ENCODE measurements at places on chromosomes 5 and 9.
A peak's percentile ranks its signal among the peaks of the same experiment; 100 is the strongest.

GRCh38 chr5:123208668-123209501 is 119.8 kb downstream of the PRDM6 start:
- DNase-seq, result no peak

DNA sequence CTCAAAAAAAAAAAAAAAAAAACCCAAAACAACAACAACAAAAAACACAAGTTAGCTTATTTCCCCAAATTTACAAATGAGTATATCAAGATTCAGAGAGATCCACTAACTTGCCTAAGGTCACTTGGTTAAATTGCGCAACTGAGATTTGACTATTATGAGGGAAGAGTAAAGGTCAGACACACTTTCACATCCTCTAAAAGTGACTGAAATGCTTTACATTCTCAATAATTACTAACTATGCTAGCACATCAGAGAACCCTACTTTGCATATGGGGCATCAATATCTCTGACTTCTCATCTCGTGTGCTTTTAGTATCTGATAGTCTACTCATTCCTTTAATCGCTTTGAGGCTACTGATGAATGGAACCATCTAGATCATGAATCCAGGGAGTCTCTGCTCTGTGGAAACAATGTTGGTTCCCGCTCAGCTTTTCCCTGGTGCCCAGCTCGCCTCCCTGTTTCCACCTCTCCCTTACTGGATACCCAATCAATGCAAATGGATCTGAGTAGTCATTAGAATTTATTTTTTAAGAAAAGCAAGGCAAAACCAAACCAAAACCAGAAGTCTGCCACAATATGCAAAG is 182.1 kb upstream of the TRIM32 start:
- DNase-seq, result no peak

GRCh38 chr5:143413958-143414669 is 10.6 kb upstream of the NR3C1 start:
- no peak for DNase-seq

GRCh38 chr5:1288439-1289335 is 6.2 kb downstream of the TERT start:
- DNase-seq, result no peak

DNA sequence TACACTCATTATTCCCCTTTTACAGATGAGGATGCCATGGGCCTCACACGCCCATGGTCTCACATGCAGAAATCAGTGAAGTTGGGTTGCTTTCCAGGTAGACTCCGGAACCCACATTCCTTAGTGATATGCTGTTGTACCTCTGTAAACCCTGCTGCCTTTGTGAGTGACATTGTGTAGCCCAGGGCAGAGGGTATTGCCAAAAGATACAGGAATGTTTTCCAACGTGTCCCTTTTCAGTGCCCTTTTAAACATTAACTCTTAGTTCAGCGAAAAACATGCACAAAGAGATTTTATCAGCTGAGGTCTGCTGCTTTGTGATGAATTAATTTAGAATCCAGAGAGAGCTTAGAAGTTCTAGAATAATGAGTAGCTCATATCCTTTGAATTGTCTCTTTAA is 38.3 kb upstream of the TRMT10B start:
- DNase-seq, result no peak

- no peak for DNase-seq
Measured at GRCh38 chr5:5658226-5658625, 235.7 kb downstream of the ICE1 start.

DNA sequence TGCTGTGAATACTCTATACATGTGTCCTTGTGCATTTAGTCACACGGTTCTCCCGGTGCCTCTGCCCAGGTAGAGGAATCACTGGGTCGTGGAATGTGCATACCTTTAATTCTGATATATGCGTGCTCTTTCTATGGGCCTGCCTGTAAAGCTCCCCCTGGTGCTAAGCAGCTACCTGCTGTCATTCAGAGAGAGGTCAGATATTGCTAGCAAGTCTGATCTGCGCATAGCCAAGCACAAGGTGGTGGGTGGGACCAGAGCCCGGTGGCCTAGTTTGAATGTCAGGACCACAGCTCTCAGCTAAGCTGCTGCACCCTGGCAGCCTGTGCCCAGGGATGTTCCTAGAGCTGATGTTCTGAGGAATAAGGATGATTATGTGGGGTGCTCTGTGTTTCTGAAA is 33.4 kb downstream of the TJP2 start:
- DNase-seq, result no peak

DNA sequence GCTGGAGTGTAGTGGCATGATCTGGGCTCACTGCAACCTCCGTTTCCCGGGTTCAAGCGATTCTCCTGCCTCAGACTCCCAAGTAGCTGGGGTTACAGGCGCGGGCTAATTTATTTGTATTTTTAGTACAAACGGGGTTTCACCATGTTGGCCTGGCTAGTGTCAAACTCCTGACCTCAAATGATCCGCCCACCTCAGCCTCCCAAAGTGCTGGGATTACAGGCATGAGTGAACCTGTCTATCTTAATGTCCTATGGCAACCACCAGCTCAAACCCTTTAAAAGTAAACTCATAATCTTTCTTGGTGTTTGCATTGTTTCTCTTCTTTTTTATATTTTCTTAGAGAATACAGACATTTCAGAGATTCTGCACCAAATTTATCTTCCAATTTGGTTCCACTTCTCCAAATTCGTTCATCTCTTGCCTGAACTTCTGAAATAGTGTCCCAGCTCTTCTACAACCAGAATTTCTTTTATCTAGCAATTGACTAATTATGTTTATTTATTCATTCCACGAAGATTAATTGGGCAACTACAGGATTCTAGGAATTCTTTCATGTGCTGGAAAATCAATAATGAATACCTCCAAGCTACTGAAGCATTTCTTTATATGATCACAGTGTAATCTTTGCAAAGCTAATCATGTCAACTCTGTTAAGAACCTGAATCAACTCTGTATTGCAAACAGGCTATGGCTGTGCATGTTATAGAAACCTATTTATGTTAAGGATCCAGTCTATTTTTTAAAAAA is 60.0 kb upstream of the TYRP1 start:
- DNase-seq, result no peak

DNA sequence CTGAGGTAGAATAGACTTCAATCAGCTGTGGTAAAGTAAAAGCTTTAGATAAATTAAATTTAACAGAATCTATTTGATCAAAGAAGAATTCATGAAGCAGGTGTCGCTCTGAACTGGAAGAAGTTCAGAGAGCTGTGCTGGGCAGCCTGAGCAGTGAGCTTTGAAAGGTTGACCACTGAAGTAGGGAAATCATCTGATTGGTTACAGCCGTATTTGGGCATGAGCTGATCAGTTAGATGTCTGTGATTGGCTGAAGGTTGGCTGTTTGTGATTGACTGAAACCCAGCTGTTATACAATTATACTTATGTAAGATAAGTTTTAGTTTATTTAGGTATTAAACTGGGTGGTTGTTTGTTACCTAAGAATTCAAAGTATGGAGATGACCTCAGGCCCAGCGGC is 1174.6 kb downstream of the CDH9 start:
- DNase-seq, result no peak

DNA sequence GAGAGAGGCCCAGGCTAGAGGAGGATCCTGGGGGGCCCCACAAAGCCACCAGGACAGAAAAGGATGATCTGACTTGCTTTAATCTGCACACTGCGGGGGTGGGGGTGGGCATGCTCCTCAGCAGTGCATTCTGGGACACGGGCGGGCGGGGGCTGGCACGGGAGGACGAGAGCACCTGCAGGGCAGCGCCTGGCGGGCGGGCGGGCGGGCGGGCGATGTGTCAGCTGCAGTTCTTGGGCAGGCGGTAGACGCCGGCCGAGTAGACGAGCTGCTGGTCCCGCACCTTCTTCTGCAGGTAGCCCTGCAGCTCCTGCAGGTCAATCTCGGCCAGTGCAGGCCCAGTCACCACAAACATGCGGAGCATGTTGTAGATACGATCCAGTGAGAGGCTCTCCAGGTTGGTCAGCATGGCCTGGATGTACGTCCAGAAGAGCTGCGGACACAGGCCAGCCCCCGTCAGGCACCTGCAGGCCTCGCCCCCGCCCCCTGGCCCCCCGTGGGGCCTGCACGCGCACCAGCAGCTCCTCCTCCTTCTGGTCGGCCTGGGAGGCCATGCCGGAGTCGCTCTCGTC is 3.0 kb upstream of the TMEM210 start:
- no peak for DNase-seq

- no peak for DNase-seq
Measured at GRCh38 chr9:87283585-87283984, 214.1 kb upstream of the DAPK1 start.

- no peak for DNase-seq
Measured at GRCh38 chr5:151180291-151180690, 22.7 kb upstream of the ANXA6 start.

DNA sequence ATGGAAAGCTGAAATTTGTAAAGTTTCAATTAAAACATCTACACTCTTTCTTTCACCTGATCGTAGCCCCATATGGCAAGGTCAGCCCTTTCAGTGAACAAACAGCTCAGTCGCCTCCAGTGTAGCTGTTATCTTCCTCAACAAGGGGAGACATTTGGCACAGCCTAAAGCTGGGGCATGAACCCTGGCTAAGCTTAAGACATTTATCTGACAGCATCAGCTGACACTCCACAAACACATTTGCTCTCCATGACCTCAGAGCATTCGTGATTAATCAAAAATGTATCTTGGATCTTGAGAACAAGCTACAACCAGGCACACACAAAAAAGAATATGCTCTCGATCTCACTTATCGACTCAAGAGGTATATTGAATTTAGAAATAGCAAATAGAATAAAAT is 67.3 kb downstream of the POU5F2 start:
- DNase-seq, result peak; percentile 40

DNA sequence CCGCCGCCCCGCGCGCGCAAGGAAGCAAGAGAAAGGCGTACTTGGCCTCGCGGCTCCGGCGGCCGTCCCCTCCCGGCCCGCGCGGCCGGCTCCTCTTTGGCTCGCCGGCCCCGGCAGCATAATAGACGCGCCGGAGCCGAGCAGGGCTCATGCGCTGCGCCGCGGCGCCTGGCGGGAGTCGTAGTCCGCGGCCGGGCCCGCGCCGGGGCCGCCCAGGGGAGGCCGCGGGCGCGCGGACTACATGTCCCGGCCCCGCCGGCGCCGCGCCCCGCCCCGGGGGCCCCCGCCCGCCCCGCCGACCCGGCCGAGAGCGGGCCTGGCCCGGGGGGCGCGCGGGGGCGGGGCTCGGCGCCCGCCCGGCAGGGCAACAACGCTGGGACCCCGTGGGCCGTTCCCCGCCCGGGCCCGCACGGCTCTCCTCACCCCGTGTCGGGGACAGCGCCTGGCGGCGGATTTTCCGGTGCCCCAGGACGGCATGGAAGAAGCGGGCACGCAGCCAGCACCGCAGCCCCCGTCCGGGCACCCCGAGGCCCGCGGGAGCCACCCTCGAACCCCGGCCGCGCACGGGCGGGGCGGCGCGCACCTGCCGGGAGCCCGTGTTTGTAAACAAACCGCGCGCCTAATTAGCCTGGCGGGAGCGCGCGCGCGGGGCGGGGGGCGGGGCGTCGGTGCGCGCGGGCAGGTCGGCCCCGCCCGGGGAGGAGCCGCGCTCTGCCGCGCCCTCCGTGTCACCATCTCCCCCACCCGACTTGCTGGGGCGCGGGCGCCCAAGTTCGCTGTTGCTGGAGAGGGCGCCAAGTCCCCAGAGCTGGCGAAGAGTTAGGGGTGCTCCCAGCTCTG is at the start of gene BRD3:
Gene BRD3 (minus strand): TSS at position 123 of the 840 bp plus-strand sequence. CDS start 14,549 bp downstream, outside the sequence.
- peak; percentile 86 for DNase-seq

GRCh38 chr9:136404801-136405136 is 4.8 kb upstream of the SNAPC4 start:
- DNase-seq, result no peak

- DNase-seq, result no peak
Measured at GRCh38 chr9:108300306-108301287, 555.2 kb downstream of the ACTL7B start.

DNA sequence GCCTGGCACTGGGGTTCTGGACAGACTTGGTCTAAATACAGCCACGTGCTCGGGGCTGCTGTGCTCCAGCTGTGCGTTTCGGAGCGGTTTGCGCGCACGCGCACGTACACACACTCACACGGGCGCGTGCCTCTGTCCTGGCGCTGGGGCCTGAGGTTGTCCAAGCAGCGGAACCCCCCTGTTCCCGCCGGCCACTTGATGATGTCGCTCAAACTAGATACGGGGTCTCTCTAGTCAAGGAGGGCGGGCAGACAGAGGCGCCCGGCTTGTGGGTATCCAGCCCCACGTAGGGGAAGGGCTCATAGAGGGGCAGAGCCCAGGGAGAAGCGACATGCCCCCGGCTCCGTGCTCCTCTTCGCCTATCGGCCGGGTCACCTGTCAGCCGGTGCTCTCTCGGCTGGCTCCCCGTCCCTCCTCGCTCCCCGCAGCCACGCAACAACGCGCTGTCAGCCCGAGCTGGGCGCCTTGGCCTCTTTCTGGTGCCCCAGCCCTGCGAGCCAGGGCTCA is 8.9 kb downstream of the NR2F1-AS1 start:
- DNase-seq, result peak; percentile 81

GRCh38 chr9:98222885-98223691 is 30.7 kb upstream of the CORO2A start:
- no peak for DNase-seq

DNA sequence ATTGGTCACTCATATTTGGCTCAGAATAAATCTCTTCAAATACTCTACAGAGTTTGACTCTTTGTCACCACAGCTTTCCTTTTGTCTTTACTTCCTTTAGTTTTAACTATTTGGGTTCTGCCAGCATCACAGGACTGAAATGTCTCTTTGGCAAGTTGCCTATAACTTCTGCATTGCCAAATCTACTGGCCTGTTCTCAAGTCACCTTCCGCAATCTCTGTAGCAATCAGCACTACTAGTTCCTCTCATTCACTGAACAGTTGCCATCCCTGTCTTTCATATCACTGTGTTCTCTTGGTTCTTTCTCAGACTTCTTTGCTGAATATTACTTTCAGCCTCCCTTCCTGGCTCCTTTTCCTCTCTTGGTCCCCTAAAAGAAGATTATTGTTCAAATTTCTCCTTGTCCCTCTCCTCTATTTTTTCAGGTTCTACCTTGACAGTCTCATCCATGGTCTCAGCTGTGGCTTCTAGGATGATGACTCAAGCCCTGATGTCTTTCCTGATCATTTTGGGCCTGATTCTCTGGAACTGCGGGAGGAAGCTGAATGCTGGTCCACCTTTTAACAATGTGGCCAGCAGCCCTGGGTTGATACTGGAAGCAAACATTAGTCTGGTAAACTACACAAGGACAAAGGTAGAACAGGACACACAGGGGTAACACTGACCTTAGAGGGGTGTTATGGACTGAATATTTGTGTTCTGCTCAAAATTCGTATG is 44.0 kb upstream of the LIFR start:
- no peak for DNase-seq

- DNase-seq, result no peak
Measured at GRCh38 chr5:158594595-158595242, 505.0 kb downstream of the EBF1 start.

- DNase-seq, result no peak
Measured at GRCh38 chr9:35257986-35258659, 96.3 kb downstream of the UNC13B start.

DNA sequence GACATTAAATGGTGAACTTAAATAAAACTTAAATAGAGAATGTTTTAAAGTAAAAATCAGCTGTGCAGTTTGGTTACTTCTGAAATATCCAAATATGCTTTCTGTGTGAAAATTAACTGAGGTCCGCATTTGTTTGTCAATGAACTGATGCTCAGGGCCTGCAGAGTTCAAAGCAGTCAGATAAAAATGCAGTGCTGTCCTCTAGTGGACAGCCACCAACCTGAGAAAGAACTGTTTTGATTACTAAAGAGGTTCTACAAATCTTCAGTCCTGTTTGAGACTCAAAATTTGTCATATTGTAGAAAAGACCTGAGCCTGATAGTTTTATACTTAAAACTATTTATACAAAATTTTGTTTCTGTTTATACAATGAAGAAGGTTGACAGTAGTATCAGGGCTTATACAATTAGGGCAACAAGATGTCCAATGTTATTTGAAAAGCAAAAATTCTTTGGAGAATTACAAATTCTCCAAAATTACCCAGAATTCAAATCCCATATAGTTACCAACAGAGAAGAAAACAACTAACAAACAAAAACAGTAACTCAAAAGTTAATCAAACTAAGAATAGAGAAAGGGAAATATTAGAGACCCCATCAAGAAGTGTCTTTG is 232.3 kb upstream of the TBCA start:
- peak; percentile 51 for DNase-seq
